Activated CD4-positive, alpha-beta memory T cell treated with anti-CD3 and anti-CD28 coated beads for 36 hours (primary cell): ENCODE measurements at places on chromosomes 4 and X.

DNA sequence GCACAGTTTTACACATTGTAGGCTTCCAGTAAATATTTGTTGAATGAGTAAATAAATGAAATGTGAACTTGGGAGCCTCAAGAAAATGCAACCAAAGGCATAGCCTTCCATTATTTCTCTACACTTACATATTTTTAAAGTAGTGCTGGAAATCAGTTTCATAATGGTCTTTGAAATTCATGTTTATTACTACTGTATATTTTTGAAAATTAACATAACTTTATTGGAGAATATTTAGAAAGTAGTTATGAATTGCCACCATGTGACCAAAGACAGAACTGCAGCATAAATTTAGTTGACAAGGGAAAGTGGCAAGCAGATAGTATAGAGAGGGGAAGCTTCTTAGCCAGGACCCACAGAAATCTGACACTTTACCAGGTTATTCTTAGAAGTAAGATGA lies 6.4 kb downstream of the TCEAL8 start:
- no peak for DNase-seq

DNA sequence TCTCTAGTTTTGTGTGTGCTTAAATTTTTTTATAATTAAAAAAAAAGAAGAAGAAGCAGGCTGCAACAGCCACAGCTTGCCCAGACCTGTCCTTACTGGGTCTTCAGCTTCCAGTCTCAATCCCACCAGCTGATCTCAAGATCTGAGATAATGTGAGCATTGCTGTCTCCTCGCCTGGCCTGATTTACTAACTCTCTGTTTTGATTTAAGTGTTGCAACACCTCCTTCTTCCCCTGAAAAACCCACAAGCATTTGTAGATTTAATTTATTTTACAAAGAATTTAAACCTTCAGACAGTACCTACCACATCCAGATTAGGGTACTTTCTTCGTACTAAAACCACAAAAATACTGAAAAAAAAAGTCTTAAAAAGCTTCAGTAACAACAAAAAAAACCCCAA lies 38.0 kb downstream of the FAM241A start:
- DNase-seq = no peak

DNA sequence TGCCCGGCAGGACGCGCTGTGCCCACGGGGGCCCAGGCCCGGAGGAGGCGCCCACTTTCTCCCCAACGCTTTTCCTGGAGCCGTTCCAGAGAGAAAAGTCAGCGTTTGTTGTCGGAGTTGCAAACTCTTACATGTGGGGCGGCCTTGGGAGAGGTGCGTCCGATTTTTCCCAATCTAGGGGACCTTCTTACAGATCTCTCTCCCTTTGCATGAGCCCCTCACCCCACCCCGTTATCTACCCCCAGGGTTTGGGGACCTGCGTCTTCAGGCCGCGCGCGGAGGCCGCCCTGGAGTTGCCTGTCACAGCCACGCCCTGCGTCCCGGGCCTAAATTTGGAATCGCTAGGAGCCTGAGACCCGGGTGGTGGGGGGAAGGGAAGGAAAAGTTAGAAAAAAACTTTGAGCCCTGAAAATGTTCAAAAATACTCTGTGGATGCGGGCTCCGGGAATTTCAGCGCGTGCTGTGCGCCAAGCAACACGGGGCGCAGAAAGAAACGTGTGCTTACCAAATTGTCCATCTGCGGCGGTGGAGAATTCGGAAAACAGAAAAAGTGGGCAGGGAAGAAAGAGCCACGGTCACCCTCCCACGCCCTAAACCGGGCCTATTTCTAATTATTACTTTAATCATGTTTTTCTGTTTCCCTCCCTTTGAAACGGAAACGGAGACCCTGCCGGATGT lies 587 bp downstream of the CD99 start:
- peak; percentile 45 for DNase-seq

DNA sequence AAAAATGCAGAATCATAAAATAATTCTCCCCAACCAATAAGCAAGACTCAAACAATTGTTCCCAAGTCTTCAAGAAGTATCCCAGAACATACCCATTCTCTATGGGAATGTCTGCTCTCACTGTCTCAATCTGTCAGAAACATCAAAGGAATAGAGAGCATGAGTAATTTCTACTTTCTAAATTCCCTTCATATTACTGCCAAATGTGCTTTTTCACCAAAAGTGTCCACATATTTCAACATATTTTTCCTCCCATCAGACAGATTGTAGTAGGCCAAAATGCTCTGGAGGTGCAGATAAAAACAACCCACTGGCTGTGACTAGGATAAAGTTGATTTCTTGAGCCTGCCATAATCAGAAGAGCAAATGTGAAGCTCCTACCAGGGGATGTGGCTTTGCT lies 692.0 kb upstream of the FAM241A start:
- no peak for DNase-seq

GRCh38 chr4:86908251-86908657 lies 16.0 kb upstream of the C4orf36 start:
- no peak for DNase-seq

- peak; percentile 51 for DNase-seq
Observed at GRCh38 chr4:1356181-1356998, 9.4 kb downstream of the UVSSA start.

DNA sequence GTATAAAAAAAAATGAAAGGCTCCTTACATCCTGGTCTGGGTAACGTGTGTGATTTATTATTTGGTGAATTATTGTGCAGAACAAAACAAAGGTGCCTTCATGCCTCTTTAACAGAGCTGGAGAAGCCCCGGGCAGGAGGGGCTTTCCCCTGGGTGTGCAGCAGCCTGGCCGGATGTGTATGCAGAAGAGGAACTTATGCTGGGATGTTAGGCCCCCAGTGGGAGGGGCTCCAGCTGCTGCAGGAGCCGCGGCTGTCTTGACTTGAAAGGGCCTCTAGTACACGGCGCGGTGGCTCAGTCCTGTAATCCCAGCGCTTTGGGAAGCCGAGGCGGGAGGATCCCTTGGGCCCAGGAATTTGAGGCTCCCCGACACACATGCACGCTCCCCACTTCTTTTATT lies 16.0 kb downstream of the CCNQ start:
- peak; percentile 76 for DNase-seq

DNA sequence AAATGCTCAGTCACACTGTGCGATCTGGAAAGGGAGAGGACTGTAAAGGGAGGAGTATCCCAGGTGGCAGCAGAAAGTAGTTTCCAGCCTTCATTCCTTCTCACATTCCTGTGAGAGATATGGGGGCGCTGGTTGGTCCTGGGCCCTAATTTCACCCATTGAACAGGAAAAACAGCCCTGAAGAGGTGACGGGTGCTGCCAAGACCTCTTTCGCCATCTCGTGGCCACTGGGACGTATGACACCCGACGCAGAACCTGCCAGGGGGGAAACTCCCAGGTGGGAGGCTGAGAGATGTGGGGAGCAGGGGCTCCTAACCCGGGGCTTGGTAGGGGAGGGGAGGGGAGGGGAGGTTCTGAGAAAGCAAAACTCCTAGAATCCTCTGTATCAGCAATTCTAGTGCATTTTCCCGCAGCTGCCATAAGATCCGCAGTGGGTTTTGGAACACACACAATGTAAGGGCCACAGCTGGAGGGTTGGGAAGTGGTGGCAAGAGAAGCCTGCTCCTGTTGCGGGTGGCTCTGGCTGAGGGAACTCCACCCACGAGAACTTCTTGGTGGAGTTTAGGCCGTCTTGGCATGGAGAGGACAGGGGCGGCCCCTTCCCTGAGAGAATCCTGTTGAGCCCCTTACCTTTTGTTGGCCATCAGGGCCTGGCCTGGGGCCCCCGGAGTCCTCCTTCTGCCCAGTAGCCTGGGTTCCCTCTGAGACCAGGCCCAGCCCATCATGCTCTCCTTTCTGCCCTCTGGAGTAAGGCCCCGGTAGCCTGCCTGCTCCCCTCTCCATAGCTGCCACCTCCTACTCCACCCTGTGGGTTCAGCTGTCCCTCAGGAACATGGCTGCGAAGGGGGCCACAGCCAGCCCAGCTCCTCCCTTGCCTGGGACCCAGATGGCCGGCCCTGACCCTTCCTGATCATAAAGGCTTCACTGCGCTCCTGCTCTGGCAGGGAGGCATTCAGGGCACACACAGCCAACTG lies 134.1 kb downstream of the OR13H1 start:
- peak; percentile 35 for DNase-seq

DNA sequence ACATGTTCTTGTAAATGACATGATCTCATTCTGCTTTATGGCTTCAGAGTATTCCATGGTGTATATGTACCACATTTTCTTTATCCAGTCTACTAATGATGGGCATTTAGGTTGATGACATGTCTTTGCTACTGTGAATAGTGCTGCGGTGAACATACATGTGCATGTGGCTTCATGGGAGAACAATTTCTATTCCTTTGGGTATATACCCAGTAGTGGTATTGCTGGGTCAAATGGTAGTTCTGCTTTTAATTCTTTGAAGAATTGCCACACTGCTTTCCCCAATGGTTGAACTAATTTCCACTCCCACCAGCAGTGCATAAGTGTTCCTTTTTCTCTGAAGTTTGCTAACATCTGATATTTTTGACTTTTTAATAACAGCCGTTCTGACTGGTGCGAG lies 1080.3 kb downstream of the CCSER1 start:
- no peak for DNase-seq

GRCh38 chr4:189060104-189060503 lies 880.6 kb upstream of the FRG1 start:
- DNase-seq = no peak

- DNase-seq = no peak
Observed at GRCh38 chrX:111372086-111372485, 39.9 kb downstream of the DCX start.

DNA sequence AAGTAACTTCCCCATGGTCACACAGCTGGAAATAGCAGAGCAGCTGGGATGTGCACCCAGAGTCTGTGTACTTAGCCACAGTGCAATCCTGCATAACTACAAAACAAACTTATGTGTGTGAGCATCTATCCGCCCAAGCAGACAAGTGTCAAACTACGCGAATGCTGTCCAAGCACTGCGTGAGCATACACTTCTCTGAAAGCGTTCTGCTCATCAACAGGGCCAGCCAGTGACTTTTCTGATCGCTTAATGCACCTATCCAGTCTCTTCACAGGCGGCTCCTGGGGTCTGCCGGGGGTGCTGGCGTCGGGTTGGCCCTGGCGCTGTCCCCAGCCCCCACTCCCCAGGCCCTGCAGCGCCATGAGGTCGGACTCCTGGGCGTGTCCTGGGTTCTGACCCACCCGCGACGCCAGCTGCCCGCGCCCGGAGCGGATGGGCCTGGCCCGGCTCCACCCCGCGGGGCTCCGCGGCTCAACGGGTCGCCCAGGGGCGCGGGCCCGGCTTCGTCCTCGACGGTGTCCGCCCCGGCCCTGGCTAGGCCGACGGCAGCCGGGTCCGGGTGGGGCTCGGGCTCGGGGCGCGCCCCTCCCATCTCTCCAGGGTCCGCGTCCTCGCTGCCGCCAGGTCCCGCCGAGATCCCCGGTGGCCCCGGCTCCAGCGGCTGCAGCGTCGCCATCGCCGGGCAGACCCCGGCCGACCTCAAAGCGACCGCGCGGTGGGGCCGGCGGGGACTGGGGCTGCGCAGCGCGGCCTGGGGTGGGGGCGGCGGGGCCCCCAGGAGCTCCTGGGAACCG lies 1.3 kb upstream of the ZNF141 start:
- DNase-seq = no peak

DNA sequence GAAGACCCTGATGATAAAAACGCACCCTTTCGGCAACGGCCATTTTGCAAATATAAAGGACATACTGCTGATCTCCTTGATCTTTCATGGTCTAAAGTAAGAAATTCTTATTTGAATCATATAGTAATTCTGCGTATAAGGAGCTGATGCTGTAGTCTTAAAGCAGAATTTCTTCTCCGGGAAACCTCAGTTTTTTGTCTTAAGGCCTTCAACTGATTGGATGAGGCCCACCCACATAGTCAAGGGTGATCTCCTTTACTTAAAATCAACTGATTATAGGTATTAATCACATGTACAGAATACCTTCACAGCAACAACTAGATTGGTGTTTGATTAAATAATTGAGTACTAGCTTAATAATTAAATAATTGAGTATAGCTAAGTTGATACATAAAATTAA lies 62.8 kb upstream of the DOCK11 start:
- DNase-seq = no peak
